NCI-H2081 (cell line): ENCODE measurements at places on chromosomes 6 and 20.

GRCh38 chr20:17571153-17571527 lies 1.3 kb downstream of the DSTN start:
- DNase-seq: no peak

DNA sequence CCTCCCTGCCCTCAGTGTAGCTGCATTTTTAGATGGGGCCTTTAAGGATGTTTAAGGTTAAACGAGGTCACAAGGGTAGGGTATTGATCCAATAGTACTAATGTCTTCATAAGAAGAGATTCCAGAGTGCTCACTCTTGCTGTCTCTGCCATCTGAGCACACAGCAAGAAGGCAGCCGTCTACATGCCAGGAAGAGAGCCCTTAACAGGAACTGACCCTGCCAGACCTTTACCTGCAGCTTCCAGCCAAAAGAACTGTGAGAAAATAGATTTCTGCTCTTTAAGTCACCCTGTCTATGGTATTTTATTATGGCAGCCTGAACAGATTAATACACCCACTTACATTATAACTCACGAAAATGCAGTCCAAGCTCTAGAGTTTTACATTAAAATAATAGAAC lies 685.3 kb upstream of the MARCKS start:
- DNase-seq: no peak

DNA sequence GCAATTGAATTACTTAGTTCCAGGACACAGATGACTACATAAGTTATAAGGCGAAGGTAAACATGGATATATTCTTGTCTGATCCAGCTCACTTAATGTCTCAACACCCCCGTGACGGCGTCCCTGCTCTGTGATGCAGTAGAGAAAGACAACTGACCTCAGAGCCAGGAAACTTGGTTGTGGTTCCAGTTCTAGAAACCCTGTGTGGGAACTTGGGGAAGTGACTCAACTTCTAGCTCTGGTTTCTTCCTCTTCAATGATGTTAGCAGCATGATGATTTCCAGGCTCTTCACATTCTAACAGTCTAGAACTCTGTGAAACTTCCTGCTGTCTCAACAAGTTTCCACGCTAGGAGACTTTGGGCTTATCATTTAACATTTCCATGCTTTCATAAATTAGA lies 18.4 kb downstream of the LAMA4 start:
- no peak for DNase-seq

GRCh38 chr6:3314176-3314575 lies 55.4 kb downstream of the PSMG4 start:
- DNase-seq: no peak

- DNase-seq: no peak
These were observed 36.1 kb downstream of the ELOVL2 start for GRCh38 chr6:11007715-11008608.

DNA sequence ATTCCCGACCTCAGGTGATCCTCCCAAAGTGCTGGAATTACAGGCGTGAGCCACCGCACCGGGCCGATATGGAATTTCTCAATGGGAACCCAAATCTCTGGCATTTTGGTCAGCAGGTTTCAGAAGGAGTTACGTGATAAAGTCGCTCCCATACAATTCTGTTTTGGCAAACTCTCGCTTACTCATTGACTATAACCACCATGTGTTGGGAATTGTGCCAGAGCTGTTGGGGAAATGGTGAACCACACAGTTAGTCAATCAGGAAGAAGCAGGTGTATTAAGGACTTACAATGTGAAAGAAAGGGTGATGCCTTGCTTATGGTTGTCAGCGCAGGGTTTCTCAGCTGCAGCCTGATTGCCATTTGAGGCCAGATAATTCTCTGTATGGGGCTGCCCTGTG lies 410.5 kb downstream of the QKI start:
- DNase-seq: no peak
